ENCODE measurements at places on chromosomes 4 and X.

- DNase-seq: no peak
Measured at GRCh38 chr4:152072001-152072485, 311.2 kb upstream of the GATB start.

- no peak for DNase-seq
Measured at GRCh38 chr4:79300280-79300679, 25.6 kb downstream of the NAA11 start.

GRCh38 chrX:17521871-17522693 is 147.1 kb downstream of the NHS start:
- no peak for DNase-seq

- no peak for DNase-seq
Measured at GRCh38 chrX:105117621-105118020, 102.9 kb downstream of the TEX13A start.

DNA sequence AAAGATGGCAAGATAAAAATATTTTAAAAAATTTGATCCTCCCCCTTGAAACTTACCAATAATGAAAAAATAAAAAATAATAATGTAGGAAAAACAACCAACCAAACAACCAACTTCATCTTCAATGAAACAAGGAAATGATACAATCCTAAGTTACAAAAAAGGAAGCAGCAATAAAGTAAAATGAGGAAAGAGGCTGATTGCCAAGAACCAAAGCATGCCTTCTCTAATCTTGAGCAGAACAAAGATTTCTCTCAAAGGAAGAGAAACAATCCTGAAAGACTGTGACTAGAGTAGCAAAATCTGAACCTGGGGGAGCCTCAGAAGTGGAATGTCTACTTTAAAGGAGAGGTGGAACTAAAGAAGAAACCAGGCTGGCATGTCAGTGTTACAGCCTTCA is 10.9 kb upstream of the WDFY3 start:
- no peak for DNase-seq

- DNase-seq: no peak
Measured at GRCh38 chr4:86155766-86156165, 204.1 kb downstream of the MAPK10 start.

- DNase-seq: no peak
Measured at GRCh38 chrX:146615628-146616348, 193.8 kb upstream of the CXorf51B start.

- DNase-seq: no peak
Measured at GRCh38 chrX:108230574-108230973, 139.0 kb downstream of the ATG4A start.

DNA sequence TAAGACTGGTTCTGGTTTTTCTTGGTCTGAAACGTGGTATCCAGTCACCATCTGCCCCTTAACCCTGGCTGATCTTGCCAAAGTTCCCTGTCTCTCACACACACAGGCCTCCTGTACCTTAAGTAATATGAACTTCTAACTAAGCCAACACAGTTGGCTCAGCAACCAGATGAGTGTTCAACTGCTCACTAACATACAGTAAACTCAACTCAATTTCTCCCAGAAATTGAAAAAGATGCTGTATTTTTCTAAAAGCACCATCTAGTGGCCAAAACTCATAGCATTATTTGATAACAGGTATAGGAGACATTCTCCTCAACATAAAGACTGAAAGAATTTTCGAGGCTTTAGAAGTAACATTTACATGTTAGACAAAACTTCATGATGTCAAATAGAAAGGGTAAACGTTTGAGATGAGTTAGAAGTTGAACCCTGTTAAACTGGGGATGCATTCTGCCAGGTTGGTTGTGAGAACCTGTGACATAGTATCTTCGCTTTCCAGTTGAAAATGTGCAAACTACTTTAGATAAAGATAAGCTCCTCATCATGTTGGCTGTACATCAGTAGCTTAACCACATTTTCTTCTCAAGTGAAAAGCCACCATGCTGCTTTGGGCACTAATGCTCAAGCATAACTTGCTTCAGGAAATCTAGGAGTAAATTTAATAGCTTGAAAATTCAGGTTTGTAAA is 31.2 kb downstream of the CCNI start:
- DNase-seq: peak; percentile 60

GRCh38 chr4:152016303-152016620 is 255.5 kb upstream of the GATB start:
- DNase-seq: no peak

DNA sequence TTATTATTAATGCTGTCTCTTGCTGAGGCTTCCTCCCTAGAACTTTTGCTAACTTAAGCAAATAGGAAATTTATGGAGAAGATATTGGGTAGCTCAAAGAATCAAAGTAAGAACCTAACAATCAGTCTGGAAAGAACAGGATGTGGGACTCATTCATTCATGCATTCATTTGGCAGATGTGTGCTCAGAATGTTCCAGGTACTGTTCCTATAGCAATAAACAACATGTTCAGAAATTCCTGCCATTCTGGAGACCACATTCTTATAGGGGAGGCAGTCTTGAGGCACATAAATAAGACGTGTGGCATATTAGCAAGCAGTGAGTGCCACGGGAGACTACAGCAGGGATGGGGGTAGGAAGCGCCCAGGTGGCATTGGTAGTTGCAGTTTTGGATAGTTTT is 5.0 kb downstream of the GRK4 start:
- no peak for DNase-seq

- no peak for DNase-seq
Measured at GRCh38 chrX:153731845-153732215, 7.2 kb downstream of the ABCD1 start.

DNA sequence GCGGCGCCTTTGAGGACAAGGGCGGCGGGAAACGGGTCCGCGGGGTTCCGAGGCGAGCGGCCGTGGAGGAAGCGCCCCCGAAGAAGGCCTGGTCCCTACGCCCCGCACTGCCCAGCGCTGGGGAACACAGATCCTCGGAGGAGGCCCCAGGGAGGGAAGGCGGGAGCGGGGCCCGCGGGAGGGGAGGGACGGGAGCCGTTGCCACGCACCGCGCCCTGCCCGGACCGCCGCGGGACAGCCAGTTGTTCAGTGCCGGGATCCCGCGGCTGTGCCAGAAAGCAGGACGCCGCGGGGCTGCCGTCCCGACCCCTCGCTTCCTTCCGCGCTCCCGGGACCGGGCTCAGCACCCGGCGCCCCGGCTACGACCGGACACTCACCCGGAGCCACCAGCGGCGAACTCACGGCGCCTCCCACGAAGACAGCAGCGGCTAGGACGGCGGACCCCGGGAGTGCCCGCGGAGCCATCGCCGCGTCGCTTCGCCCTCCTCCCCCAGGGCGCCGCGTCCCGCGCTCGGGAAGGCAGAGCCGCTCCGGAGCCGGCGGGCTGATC is 278 bp downstream of the RELL1 start:
- peak; percentile 42 for DNase-seq

- DNase-seq: peak; percentile 89
Measured at GRCh38 chrX:154547245-154548027, at the start of gene IKBKG. Gene IKBKG (plus strand): TSS chrX:154547620. CDS start chrX:154552003, 4,383 bp downstream.

DNA sequence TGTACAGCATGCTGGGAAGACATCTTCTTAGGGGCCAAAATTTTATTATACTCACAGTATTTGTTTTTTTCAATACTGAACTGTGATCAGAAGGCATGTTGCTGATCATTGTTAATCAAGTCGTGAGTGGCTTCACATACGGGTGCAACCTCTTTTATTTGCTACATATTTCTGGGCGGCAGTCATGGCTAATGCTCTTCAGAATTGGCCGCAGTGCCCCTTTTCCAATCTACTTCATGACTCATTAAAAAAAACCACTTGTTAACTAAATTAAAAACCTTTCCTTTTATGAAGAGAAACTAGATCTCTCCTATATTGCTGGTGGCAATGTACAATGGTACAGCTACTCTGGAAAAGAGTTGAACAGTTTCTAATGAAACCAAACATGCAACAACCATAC is 101.5 kb upstream of the C1GALT1C1 start:
- no peak for DNase-seq

GRCh38 chr4:84317513-84317912 is 181.6 kb downstream of the NKX6-1 start:
- no peak for DNase-seq

- DNase-seq: peak; percentile 77
Measured at GRCh38 chrX:47523297-47523696, 37.7 kb upstream of the ARAF start.

DNA sequence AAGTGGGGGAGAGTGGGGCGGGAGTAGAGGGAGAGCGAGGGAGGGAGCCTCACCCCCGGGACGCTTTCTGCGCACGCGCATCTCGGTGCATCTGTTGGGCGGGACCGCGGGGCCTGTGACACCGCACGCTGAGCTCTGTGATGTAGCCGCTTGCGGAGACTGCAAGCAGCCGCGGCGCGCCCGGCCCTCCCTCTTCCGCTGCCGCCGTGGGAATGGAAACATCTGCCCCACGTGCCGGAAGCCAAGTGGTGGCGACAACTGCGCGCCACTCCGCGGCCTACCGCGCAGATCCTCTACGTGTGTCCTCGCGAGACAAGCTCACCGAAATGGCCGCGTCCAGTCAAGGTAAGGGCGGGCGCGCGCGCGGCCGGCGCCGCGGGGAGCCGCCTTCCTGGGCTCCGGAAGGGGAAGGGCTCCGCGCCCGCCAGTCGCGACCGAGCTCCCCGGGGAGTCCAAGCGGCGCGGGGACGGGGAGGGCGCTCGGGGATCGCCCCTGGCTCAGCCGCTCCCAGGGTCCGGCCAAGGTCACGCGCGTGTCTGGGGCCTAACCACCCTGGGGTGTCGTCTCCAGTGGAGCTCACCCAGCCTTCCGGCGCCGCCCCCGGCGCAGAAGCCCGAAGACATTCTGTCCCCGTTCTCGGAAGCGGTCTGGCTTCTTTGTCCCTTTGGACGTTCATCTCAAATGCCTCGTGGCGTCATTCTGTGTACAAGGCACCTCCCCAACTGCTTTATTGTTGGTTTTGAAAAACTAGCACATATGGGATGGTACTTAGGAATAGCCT is at the start of gene FUNDC2:
Gene FUNDC2 (plus strand): TSS at position 118 of the 782 bp plus-strand sequence. CDS start 95 bp downstream, at position 213.
- DNase-seq: peak; percentile 92

DNA sequence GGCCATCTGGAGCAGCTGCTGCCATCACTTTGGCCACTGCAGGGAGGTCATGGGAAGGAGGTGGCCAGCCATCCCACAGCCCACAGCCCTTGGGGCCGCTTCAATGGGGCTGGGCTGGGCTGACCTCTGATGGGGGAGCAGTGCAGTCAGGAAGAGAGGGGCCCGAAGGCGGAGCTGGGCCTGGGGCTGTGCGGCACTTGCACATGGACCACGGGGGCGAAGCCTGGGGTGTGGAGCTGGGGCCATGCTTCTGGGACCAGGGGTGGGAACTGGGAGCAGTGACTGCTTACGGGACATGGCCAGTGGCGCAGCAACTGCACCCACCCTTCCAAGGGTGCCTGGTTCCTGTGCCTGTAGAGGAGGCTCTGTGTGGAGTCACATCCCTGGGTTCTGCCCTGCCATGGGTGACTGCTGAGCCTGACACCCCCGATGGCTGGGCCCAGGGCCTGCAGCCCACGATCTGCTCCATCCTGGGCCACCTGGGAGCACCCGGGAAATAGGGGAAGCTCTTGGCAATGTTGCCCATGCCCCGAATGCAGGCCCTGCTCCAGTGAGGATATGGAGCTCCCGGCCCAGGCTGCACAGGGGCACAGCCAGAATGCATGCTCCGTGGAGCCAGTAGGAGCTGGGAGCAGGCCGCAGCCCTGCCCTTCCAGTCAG is 22.4 kb upstream of the SULT1B1 start:
- no peak for DNase-seq

DNA sequence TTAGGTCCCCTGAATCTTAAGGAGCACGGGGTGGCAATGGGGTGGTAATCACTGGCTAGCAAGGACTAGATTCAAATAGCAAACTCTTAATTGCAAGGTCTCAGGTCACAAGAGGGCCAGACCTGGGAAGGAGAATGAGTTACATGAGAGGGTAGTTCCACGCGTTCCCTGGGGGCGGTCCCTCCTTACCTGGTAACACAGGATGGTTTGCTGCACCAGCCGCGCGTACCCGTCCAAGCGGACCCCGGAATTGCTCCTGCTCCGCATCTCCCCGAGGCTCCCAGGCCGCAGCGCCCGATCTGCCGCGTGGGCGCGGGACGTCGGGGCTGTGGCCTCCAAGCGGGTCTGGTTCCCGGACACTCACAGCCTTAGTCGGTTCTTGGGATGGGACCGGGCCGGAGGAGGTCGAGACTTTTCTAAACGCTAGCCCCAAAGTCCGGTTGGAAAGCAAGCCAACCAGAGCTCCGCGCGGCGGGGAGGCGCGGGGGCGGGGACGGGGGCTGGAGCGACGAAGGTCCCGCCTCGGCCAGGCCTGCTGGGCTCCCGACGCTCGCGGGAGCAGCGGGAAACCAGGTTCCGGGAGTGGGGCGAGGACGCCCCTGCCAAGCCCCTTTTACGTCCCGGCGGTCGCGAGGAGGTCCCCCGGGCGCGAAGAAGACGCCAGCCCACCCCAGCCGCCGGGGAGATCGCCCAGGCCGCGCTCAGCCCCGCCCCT is at the start of gene PHKA2:
Gene PHKA2 (minus strand): TSS at position 449 of the 715 bp plus-strand sequence. CDS start 182 bp downstream, at position 267.
- no peak for DNase-seq

DNA sequence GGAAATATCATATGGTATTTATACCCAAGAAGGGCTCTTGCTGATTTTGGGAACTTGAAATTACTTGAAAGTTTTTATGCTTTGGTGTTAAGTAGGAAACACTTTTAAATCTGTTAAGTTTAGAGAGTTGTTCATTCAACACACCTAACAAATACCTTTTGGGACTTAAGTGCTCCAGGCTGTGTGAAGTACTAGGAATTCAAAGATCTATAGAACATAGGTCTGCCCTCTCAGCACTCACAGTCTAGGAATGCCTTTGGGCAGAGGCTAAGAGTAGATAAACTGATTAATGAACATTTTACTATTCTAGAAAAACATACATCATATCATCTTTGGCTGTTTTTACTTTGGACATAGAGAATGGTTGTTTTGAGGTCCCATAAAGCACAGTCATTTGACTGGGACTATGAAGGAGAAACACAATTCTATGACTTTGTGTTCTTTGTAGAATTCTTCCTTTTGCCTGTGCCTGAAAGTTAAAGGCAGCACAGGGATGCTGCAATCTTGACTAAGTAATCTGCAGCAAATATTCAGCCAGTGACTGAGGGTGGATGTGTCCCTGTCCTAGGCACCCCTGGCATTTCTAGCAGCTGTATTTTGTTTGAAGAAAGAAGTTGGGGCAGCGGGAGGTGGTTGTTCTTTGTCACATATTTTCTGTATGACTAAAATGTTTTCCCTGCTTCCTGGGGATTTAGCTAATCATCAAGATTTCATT is 8.3 kb downstream of the BMP3 start:
- no peak for DNase-seq

DNA sequence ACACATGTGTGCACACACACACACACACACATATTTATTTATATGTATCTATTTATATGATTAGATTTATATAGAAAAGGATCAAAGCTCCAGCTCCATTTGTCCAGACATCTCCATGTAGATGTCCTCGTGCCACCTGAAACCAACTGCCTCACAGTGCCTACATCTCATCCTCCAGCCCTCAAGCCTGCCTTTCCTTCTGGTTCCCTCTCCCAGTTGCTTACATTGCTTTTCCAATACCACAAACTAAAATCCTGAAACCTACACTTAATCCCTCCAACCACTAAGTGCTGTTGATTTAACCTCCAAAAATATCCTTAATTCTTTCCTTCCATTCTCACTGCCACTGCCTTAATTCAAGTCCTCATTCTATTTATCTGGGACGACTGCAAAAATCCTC is 51.4 kb downstream of the STBD1 start:
- no peak for DNase-seq

Measured in hematopoietic multipotent progenitor cell treated with erythropoietin and hydrocortisone succinate and interleukin-3 and kit ligand, for 15 days (in vitro differentiated cells).